ENCODE measurements at places on chromosomes 11 and 22.

- DNase-seq: no peak
These were observed 3.8 kb downstream of the SELENOO start for GRCh38 chr22:50204571-50204970.

DNA sequence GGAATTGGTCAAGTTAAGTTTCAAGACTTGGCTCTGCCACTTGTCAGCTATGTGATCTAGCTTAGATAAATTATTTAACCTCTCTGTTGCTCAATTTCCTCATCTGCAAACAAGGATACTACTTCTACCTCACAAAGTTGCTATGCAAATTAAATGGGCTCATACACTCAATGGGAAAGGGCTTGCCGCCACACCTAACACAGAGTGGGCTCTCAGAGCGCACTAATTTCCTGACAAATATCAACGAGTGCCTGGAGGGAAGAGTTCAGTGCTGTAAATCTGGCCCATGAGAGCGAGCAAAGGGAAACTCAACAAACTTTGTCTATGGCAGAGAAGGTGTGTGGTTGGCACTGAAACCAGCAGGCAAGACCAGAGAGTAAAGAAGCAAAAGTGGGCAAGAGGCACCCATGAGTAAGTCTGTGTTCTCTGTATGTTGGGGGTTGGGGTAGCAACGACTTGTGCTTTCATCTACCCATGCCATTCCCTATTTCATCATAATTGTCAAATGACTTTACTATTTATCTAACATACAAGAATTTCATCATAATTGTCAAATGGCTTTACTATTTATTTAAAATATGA, 60.7 kb upstream of the PHF21A start:
- DNase-seq: no peak

- DNase-seq: no peak
These were observed 1.7 kb upstream of the RHOD start for GRCh38 chr11:67054836-67055523.

DNA sequence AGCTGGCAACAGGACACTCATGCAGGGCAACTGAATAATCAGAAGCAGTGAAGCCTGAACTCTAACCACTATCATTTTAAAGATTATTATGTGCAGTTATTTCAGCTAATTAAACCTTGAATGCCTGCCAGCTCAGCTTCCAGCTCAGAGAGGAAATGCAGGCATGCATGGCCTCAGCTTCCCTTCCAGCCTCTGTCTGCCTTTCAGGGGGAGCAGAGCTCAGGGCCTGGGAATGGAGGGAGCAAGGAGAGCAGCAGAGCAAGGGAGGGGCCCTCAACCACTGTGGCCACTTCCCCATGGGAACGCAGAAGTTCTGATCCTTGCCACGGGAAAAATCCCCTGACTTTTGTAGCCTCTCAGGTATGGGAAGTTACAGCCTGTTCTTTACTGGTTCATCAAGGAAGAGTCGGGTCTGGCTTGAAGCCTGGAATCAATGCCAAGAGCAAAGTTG, 32.5 kb upstream of the APLNR start:
- DNase-seq: no peak

DNA sequence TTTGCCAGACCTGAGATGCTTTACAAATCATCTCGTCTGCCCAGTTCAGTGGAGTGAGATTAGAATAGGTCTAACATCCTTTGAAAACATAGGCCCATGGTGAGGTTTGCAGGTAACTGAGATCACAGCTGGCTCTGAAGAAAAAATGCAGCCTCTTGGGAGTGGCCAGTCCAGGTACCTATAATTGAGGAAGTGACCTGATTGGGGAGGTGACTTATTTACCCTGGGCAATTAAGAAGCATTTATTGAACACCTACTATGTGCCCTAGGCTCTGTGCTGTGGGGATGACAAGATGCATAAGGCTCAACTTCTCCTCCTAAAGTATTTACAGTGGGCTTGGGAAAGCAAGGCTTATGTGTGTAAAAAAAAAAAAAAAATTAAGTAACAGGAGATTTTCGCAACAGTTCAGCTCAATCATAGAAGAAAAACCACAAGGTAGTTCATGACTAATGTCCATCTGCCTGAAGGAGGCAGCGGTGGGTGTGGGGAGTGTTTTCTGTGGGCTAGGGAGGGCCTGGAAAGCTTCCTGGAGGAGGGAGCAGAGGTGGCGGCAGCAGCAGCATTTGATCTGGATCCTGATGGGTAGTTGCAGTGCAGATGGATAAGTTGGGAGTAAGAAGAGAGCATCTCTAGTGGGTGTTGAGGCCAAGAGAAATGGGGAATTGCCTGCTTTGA, 16.1 kb downstream of the MICAL2 start:
- no peak for DNase-seq

DNA sequence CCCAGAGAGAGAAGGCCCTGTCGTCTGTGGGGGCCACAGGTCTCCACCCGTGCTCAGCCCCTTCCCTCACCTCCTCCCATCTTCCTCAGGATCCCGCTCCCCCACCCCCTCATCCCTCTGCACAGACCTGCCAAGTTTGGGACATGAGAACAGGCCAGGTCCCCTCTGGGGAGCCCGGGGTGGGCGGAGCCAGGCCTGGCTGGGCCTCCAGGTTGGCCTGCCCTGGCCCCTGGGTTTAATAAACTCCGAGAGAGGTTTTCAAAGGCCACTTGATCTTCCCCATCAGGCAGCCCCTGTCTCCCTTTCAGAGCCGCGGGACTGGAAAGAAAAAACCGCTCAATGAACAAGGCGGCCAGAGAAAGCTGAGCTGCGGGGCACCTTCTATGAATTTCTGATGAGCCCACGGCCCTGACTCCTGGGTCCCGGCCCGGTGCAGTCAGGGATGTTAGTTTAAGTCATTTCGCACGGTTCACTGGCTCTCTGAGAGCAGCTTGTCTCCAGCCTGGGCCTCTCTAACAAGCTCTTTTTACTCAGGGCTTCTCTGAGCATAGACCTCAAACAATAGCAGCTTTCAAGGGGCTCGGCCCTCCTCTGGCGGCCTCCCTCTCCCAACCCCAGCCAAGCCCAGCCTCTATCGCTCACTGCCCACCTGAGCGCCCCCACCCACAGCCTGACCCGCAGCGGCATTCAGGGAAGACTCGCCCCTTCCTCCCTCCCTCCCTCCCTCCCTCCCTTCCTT, 64.8 kb downstream of the RPUSD4 start:
- no peak for DNase-seq

- DNase-seq: no peak
These were observed 364.7 kb downstream of the METTL15 start for GRCh38 chr11:28472904-28473303.

- DNase-seq: no peak
These were observed 37.0 kb upstream of the HEPHL1 start for GRCh38 chr11:93984196-93984567.

DNA sequence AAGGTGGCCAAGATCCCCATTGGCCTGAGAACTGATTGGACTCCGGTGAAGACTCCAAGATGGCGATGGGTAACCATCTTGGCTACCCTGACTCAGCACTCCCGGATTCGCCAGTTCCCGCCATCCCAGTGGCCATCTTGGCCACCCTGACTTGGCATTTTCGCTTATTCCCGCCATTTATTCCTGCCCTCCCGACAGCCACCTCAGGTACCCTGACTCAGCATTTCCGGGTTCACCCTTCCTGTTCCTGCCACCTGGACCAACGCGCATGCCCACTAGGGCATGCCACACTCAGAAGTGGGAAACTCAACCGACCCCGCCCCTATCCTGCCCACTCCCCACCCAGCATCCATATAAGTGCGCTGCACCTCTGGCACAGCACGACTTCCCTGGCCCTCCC, 7.8 kb downstream of the OR8K5 start:
- no peak for DNase-seq

- DNase-seq: no peak
These were observed 64.7 kb downstream of the PACSIN2 start for GRCh38 chr22:42950281-42950680.

DNA sequence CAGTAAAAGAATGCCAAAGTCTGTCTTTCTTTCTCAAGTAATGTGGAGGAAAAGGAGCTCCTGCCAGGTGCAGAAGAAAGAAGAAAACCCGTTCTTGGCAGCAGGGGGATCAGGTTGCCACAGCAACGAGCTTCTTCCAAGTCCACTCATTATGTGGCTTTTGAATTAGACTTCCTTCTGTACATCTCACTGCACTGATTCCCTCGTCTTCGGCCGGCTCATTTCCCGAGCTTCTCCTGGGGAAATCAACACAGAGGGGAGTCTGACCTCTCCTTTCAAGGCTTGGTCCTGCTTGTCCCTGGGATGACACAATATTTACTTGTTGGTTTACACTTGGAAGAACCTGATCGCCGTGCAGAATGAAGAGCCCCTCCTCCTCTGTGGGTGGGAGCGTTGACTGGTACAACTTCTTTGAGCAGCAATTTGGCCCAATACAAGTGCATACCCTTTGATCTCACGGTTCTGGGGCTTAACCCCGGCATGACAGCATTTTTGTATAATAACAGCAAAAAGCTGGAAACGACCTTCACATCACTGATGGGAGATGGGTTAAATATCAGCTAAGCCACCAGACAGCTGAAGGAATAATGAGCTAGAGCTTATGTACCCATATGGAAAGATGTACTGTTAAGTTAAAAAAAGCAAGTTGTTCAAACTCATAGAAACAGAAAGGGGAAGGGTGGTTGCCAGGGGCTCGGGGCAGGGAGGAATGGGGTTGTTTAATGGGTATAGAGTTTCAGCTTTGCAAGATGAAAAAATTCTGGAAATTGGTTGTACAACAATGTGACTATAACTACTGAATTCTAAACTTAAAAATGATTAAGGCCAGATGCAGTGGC, 35.4 kb downstream of the MCHR1 start:
- DNase-seq: no peak

GRCh38 chr11:103109818-103110388, 677 bp downstream of the DYNC2H1 start:
- DNase-seq: no peak

- no peak for DNase-seq
These were observed 4.0 kb upstream of the WNT11 start for GRCh38 chr11:76209973-76210930.

DNA sequence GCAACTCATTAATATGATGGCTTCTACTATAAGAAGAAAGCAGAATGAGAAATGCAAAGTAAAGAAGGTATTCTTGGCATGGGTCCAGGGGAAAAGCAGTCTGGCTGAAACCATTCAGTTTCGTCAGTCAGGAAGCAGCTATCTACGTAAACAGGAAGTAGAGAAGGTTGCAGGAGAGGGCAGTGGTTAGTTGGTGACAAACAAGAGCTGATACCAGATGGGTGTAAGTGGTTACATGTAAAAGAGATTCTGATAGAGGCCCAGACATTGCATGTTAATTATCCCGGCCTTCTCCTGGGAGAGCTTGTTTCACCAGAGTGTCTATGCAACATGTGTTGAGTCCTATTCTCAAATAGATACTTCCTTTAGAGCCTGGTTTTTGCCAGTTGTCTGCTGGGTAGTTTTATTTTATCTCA, 58.4 kb upstream of the PSMA1 start:
- peak; percentile 53 for DNase-seq

DNA sequence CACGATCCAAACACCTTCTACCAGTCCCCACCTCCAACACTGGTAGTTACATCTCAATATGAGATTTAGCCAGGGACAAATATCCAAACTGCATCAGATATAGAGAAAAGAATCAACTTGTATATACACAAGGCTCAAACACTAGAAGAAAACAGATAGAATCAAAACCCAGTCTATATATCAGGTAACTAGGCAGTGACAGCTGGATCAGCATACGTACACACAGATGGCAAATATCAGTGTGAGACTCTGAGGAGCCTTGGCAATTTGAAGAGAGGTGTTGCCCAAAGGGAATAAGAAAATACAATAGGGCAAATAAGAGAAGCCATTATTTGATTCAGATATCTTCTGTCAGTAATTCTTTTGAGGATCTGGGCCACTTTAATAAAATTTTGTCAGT, 951.3 kb upstream of the CHORDC1 start:
- DNase-seq: no peak

DNA sequence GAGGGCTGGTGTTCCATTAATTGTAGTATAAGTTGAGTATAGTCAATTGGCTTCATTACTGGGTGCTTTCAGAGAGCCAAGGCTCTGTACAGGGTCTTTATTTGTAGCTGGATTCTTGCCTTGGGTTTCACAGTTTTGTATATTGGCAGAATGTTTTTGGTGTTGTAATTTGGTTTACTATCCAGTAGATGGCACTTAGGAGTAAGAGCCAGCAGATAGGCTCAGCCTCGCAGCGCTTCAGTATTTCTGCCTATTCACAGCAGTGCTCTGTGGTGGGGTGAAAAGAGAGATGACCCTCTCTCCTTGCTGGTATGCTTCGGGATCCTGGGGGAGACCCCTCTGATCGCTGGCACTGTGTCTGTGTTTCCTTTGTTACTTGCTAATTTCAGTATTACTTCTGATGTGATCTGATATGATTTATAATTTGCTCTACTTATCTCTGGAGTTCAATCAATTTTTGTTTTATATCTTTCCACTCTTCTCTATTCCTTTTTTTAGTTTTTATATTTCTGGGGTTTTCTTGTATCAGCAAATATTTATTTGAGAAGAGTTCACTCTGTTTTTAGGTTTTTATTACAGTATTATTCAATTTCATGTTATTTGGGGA, 52.2 kb downstream of the ANO5 start:
- no peak for DNase-seq

GRCh38 chr11:66543263-66544107, 2.4 kb downstream of the ZDHHC24 start:
- DNase-seq: peak; percentile 28

DNA sequence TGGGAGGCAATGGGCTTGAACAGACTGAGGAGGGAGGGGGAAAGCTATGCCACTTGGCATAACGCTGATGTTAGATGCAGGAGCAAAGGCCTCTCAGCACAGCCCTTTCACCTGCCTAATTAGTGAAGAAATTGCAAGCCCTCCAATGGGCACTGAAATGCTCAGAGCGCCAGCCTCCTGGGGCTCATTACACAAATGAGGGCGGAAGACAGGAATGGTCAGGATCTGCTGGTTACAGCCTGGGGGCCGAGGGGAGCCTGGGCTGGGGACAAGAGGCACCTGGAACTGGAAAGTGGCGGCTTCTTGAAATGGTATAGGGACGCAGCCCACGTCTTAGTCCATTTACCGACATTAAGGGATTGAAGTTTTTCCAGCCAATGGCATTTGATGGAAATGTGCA, 50.2 kb upstream of the PLET1 start:
- no peak for DNase-seq

DNA sequence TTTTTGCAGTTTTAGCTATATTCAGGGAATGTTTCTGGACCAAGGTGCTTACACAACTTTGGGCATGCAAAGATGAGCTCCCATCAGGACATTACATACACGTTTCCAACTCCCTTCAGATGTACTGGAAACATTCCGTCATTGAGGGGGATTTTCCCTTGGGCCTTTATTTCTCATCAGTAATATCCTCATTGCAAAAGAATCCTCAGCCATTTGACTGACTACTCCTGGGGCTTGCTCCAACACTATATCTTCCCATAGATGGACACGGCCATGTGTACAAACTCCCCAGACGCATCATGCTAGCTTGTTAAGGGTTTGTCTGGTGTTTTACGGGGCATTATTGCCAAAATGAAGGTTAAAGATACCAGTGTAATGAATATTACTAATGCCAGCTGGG, 59.3 kb upstream of the NUP160 start:
- no peak for DNase-seq

- DNase-seq: no peak
These were observed 124.9 kb downstream of the RBFOX2 start for GRCh38 chr22:35903571-35904335.
